ENCODE measurements at places on chromosomes 13 and 19.

DNA sequence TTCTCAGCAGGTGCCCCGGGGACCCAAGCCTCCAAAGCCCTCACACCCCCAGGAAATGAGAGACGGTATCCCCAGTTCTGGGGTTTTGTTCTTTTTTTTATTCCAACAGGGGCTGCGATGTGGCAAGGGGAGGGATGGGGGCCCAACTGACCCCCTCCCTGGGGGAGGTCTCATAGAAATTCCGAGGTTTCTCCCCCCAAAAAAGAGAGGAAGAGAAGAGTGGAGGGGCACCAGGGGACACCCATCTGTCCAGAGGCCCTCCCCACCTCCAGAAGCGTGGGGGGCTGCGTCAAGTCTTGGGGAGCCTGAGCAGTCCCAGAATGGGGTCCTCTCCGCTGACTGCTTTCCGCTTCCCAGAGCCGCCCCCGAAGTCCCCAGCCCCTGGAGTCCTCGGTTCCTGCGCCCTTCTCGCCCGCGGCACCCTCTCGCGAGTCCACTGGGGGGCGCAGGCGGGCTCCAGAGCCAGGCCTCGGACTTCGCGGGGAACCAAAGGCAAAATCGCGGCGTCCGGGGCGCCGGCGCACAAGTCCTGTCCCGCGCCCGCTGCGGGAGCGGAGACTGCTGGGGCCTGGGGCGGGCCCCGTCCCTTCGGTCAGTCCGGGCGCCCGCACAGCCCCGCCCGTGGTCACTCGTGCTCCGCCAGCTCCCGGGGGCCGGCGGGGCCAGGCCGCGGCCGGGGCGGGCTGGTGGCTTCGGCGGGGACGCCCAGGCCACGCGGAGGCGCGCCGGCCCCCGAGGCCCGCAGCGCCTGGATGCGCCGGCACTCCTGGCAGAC lies 4.4 kb upstream of the ATP1A3 start:
- peak; percentile 48 for DNase-seq

GRCh38 chr13:35978607-35979316 lies 152.4 kb downstream of the DCLK1 start:
- peak; percentile 76 for DNase-seq

DNA sequence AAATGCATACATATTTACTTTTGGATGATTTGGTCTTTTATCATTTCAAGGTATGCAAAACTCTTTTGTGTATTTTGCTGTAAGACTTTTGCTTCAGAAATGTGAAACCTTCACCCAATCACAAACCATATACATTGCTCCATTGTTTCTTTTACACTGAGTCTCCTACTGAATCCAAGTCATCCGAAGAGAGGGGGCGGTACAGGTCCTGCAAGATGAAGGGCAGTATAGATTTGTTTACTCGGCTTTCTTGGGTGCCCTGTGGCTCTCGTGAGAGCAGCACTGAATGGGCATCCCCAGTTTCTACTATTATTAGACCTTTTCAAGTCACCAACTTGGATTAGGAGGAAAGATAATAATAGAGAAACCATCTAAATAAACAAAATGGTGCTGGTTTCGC lies 280.6 kb downstream of the DCLK1 start:
- no peak for DNase-seq

- DNase-seq, result no peak
Observed at GRCh38 chr13:94073007-94073744, 406.3 kb downstream of the DCT start.

GRCh38 chr19:17778251-17778967 lies 16.5 kb upstream of the B3GNT3 start:
- no peak for DNase-seq

GRCh38 chr13:106274551-106275203 lies 260.8 kb downstream of the EFNB2 start:
- DNase-seq, result no peak

DNA sequence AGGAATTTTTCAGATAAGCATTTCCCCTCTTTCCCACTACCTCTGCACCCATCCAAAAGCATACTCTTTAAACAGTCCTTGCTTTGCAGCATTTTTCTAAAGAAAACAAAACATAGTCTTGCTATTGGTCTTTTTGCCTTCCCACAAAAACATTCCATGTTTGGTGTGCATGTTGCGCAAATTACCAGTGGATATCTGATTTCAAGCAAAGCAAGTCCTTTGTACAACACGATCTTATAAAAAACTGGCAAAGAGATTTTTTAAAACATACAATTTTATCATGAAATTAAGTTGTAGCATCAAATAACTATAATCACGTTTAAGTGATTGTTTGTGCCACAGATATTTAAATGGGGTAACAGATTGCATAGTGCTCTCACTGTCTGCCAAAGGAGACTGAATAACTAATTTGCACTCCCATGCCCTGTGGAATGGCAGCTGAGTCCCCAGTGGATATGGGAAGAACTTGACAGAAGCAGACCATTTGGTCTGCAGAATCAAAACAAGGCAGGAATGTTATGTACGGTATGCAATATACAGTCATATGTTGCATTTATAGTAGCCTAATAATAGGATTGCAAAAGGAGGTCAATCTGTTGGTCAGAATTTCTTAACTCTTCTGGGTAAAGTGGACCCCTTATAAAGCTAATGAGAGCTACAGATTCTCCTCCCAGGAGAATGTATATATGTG lies 285.7 kb downstream of the TBC1D4 start:
- DNase-seq, result no peak

DNA sequence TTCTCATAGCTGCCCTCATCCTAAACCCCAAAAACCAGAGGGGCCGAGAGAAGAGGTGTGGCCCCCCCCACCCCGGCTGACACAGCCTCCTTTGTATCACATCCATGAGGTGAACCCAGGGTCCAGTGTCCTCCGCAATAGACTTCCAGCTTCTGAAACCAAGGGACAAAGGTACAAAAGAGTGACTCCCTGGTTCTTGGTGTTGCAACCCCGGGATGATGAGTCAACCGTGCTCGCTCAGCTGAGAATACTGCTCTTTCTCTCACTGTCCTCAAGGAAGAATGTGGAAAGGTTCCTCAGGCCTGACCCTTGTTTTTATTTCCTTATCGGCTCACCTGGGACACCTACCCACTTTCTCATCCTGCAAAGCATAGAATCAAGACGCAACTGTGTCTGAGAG lies 5.5 kb downstream of the SLC15A1 start:
- DNase-seq, result no peak

- DNase-seq, result no peak
Observed at GRCh38 chr13:59024434-59024833, 1139.3 kb downstream of the DIAPH3 start.

DNA sequence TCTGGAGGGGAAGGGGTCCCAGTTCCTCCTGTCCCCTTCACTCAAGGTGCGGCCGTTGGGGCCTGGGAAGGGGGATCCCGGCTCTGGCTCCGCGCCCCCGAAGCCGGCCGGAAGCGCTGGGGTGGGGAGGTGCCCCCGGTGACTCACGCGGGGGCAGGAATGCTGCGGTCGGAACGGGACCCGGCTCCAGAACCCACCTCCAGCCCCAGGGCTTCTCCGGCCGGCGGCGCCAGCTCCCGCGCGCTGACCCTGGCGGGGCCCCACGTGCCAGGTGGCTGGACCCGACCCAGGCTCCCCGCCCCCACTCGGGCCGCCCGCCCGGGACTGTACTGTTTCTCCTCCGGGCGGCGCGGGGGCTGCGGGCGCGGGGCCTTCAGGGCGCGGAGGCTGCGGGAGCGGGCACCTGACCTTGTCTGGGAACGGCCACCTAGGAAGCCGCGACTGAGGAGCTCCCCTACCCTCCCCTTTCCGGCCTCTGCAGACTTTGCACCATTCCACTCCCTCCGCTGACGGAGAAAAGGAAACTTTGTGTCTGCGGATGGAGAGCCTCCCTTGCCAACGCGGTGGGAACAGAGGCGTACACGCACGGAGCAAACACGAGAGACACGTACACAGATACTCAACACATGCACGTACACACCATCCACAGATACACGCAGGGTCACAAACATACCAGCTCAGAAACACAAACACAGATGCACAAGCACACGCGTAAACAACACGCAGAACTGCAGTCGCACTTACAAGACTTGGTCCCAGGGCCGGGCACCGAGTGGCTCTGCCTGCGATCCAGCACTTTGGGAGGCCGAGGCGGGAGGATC lies 7.2 kb downstream of the AXL start:
- no peak for DNase-seq

DNA sequence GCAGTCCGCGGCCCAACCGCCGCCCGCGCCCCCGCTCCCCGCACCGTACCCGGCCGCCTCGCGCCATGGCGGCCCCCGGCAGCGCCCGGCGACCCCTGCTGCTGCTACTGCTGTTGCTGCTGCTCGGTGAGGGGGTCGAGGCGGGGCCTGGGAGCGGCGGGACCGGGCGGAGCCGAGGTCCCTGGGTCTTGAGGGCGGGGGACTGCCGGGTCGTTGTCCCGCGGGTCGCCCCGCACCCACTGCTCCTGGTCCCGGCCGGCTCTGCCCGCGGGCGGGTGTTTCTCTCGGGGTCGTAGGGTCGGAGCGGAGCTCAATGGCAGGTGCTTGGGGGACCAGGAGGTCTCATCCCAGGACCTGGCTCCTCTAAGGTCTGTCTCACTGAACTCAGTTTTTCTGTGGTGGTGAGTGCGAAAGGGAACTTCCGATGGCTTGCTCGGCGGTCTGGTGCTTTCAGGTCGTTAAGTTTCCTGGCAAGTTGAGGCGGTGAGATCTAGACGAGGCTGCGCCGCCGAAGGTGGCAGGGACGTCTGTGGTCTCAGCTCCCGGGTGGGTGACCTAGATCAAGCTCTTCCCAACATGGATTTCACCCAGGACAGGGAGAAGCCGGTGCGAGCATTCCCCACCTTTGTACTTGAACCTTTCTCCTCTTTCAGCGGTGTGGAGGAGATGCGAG lies 467 bp downstream of the LAMP1 start:
- DNase-seq, result no peak

DNA sequence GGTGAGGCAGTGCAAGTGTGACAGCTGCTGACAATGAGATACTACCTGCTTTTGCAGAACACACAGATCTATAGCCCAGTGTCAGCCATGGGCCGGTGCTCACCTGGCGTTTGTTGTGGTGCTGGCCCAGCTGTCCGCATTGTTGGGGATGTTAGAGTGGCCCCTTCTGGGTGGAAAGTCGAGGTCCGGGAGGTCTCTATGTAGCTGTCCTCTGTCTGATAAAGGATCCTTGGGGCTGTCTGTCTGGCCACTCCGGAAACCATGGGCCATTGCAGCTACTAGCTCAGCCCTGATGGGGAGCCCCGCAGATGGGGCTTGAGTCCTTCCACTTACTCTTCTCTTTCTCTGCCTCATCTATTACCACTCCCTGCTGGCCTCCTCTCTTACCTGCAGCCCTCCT lies 181.5 kb upstream of the TSHZ3 start:
- no peak for DNase-seq
